ENCODE measurements at places on chromosomes 16 and 17. TPM values are rescaled to one million over a fixed set of nuclear protein-coding genes. Genes with fewer than 3 reads are reported as not detected.

Gene CNGB1
- 0.35 TPM for total RNA-seq

Gene MAF
- 8.0 TPM for total RNA-seq

Gene SLFN5
- total RNA-seq: 82.7 TPM

- DNase-seq: peak; percentile 2
Measured at GRCh38 chr17:73998653-73999645, 204.5 kb upstream of the RPL38 start.

DNA sequence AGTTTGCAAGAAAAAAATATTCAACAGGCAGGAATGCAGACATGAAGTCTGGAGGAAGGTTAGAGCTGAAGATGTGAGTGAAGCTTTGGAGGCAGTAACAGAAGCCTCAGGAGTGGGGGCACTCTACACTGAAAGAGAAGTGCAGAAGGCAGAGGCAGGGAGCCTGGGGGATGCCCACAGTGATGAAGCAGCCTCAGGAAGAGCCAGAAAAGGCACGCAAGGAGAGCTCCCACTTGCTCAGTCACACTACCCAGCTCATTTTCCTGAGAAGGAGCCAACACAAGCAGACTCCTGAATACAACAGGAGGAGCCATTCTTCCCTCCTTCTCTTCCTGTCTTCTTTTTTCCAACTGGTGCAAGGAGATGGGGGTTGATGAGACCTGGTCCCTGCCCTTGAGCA lies 45.1 kb upstream of the DNAH9 start:
- no peak for DNase-seq

DNA sequence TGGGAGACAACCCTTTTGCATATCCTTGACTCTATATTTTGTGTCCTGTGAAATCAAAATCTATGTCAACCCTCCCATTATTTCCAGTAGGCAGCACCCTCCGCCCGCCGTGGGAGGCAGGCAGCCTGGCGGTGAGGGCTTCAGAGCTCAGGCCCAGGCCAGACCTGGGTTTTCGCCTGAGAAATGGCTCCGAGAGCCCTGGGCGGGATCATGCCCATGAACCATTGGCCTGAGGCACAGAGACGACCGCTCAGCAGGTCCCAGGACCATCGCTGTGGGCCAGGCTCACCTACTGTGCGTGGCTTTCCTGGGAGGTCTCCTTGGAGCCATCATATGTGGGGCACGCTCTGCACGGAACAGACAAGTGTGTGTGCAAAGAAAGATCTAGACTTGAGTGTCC lies 6.3 kb upstream of the SLC38A8 start:
- DNase-seq: no peak

GRCh38 chr17:69540356-69540755 lies 125.9 kb downstream of the MAP2K6 start:
- no peak for DNase-seq

- DNase-seq: no peak
Measured at GRCh38 chr17:7237266-7237760, 1.9 kb downstream of the PHF23 start.

Measured in renal cortical epithelial cell (primary cell).